ENCODE measurements at places on chromosomes 3 and 15.
A peak's percentile ranks its signal among the peaks of the same experiment; 100 is the strongest.

- DNase-seq = no peak
Measured at GRCh38 chr15:76431971-76432370, 95.4 kb downstream of the ISL2 start.

DNA sequence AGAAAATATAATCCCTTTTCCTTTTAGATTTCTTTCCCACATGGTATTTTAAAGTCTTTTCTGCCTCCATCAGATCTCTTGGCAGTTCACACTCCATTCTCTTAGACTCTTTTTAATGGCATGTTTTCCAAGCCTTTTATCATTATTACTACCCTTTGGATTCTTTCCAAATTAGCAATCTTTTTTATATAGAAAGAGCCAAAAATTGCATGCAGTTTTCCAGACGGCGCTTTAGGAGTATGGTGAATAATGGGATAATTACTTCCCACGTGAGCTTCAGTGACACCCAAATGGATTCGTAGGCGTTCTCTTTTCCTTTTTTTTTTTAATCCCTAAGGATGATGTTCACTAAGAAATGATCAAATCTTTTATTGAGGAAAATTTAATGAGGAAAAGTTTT is 354.8 kb upstream of the DNAJC19 start:
- DNase-seq = no peak

GRCh38 chr3:134900482-134900881 is 105.4 kb downstream of the EPHB1 start:
- DNase-seq = no peak

GRCh38 chr15:26807517-26808427 is 34.9 kb upstream of the GABRB3 start:
- DNase-seq = no peak

DNA sequence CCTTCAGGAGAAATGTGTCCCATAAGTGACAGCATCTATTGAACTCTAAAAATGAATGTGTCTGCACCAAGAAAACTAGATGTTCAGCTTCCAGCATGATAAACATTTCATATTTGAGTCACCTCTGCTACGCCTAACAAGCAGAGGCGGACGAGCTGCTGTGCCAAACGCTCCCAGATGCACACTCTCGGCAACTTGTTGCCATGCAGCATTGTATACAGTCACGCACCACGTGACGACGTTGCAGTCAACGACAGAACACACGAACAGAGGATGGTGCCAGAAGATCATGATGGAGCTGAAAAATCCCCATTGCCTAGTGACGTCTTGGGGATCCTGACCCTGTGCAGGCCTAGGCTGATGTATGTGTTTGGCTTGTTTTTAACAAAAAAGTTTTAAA is 137.5 kb downstream of the XXYLT1 start:
- DNase-seq = peak; percentile 15

Data from CD4-positive, alpha-beta T cell treated with Interleukin-6 at 100 ng/mL for 8 hours (primary cell).